Adrenal gland (tissue), 19 donors: ENCODE measurements at places on chromosomes 2 and 18. TPM values are rescaled to one million over a fixed set of nuclear protein-coding genes. Genes with fewer than 3 reads are reported as not detected.

GRCh38 chr2:163888591-163888990 is 152.8 kb upstream of the FIGN start:
- no peaks in the 10 kb centered on the region for H3K4me1 ChIP-seq
- H3K27me3 ChIP-seq: no peaks in the 10 kb centered on the region
- H3K27ac ChIP-seq: no peak overlapping the region
- no peak overlapping the region for H3K4me3 ChIP-seq
- no peaks in the 10 kb centered on the region for H3K36me3 ChIP-seq

Gene LOXHD1
- not detected for total RNA-seq

DNA sequence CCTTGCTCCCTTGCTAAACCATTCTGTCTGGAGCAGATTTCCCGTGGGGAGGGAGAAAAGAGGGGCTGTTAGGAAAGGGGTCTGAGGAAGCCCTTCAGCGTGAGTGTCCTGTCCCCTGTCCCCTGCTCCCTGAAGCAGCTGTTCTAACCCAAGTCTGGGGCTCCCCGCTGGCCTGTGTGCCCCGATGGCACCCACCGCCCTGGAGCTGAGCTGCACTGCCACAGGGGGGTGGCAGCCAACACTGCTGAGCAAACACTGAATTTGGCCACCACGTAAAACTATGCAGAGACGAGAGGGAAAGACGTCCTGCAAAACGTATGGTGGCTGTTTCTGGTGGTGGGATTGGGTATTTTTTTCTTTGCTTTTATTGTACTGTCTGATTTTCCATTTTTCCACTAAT is 17.9 kb downstream of the KCNG2 start:
- no peaks in the 10 kb centered on the region for H3K4me1 ChIP-seq
- no peak overlapping the region for H3K27ac ChIP-seq
- no peaks in the 10 kb centered on the region for H3K36me3 ChIP-seq
- DNase-seq: no peak
- H3K27me3 ChIP-seq: no peaks in the 10 kb centered on the region

- no peaks in the 10 kb centered on the region for H3K36me3 ChIP-seq
- no peak for DNase-seq
- H3K27ac ChIP-seq: no peak overlapping the region
- H3K4me1 ChIP-seq: no peaks in the 10 kb centered on the region
- H3K4me3 ChIP-seq: no peak overlapping the region
Measured at GRCh38 chr2:183248866-183249567, 124.8 kb downstream of the NUP35 start.

- H3K36me3 ChIP-seq: no peaks in the 10 kb centered on the region
- H3K4me1 ChIP-seq: peaks cover 8% of the 10 kb centered on the region
- no peak overlapping the region for H3K4me3 ChIP-seq
- H3K27ac ChIP-seq: no peak overlapping the region
- no peak for DNase-seq
Measured at GRCh38 chr2:18896125-18896764, 306.9 kb upstream of the NT5C1B start.
